ENCODE measurements at places on chromosomes 1 and 21. TPM values are rescaled to one million over a fixed set of nuclear protein-coding genes. Genes with fewer than 3 reads are reported as not detected.

DNA sequence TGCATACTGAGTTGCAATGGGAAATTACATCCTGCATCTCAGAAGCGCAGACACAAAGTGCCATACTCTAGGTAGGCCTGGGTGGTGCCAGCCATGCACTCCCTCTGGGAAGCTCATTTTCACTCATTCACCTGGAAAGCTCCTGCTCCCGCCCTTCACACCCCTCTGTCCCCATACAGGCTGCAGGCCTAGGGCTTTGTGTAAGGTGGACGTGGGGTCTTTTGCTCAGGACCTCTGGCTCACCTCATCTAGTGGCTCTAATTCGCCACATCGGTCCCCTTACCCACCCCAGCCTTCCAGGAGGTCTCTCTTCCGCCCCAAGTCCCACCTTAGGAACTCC is 751 bp downstream of the MRPS15 start:
- no peaks in the 10 kb centered on the region for H3K27me3 ChIP-seq
- peak; percentile 21 for DNase-seq
- H3K4me1 ChIP-seq: peaks cover 33% of the 10 kb centered on the region
- peak overlapping the region; percentile 93 for H3K27ac ChIP-seq
- peak overlapping the region; percentile 96 for H3K4me3 ChIP-seq
- H3K36me3 ChIP-seq: peaks cover 29% of the 10 kb centered on the region

GRCh38 chr21:46150491-46151121 is 4.8 kb downstream of the FTCD start:
- H3K4me1 ChIP-seq: no peaks in the 10 kb centered on the region
- no peaks in the 10 kb centered on the region for H3K27me3 ChIP-seq
- no peak for DNase-seq
- H3K36me3 ChIP-seq: no peaks in the 10 kb centered on the region
- H3K27ac ChIP-seq: no peak overlapping the region

The DYNLT4 gene
- 4.3 TPM for total RNA-seq

DNA sequence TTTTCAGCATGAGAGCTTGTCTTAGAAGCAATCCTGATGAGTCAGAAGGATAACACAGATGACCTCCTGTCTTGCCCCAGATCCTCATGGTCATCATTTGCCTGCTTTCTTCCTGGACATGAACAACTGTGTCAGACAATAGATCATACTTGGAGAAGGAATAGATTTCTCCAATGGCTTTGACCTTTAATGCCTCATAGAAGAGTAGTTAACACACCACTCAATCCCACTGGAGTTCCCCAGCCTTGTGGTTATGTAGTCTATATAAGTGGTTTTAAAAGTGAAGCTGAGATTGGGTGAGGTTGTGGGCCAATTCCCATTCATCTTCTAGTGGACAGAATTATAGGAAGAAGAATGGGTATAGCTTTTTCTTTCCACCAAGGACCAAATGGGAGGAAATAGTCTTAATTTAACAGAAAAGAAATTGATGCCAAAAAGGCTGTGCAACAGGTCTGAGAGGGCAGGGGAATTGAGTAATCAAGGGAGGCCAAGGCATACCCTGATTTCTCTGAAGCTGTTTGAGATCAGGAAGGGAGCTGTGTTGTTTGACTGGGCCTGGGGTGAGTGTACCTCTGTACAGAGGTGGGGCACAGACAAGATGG is 14.4 kb downstream of the PRCC start:
- no peak for DNase-seq
- peaks cover 18% of the 10 kb centered on the region for H3K36me3 ChIP-seq
- no peaks in the 10 kb centered on the region for H3K27me3 ChIP-seq
- no peaks in the 10 kb centered on the region for H3K4me1 ChIP-seq

The VSIG8 gene
- not detected for total RNA-seq

- DNase-seq: no peak
- no peaks in the 10 kb centered on the region for H3K36me3 ChIP-seq
- no peak overlapping the region for H3K4me3 ChIP-seq
- H3K27ac ChIP-seq: no peak overlapping the region
- H3K27me3 ChIP-seq: no peaks in the 10 kb centered on the region
- no peaks in the 10 kb centered on the region for H3K4me1 ChIP-seq
Measured at GRCh38 chr1:184555665-184556641, 169.1 kb downstream of the C1orf21 start.

DNA sequence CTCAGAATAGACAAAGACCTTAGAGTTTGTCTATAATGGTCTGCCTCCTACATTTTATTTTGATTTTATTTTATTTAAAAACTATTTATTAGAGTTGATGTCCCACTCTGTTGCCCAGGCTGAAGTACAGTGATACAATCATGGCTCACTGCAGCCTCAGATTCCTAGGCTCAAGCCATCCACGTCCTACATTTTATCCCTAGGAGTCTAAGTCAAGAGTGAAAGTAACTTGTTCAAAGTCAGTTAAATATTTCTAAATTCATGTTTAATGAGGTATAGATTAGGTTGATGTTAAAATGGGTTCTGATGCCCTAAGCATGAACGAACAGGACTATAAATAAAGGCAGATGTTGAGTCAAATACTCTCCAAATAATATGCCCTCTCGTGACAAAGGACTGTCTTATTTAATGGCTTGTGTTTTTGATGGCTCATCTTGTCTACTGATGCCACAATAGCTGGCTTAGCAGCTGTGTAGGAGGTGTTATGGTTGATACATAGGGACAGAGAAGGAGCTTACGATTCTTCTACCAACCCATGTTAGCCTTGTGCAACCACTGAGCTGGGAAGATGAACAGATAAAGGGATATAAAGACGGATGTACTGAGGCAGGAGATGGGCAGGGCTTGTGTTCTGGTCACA is 66.0 kb upstream of the CR1L start:
- H3K27me3 ChIP-seq: no peaks in the 10 kb centered on the region
- DNase-seq: no peak
- no peaks in the 10 kb centered on the region for H3K36me3 ChIP-seq
- no peak overlapping the region for H3K27ac ChIP-seq
- H3K4me3 ChIP-seq: no peak overlapping the region
- H3K4me1 ChIP-seq: no peaks in the 10 kb centered on the region

GRCh38 chr1:46456411-46456963 is 33.1 kb upstream of the DMBX1 start:
- H3K27ac ChIP-seq: no peak overlapping the region
- H3K27me3 ChIP-seq: peaks cover 41% of the 10 kb centered on the region
- H3K36me3 ChIP-seq: no peaks in the 10 kb centered on the region
- no peak overlapping the region for H3K4me3 ChIP-seq
- H3K4me1 ChIP-seq: no peaks in the 10 kb centered on the region

GRCh38 chr1:168057921-168058320 is 78.8 kb downstream of the GPR161 start:
- no peaks in the 10 kb centered on the region for H3K4me1 ChIP-seq
- H3K4me3 ChIP-seq: no peak overlapping the region
- DNase-seq: no peak
- H3K27me3 ChIP-seq: no peaks in the 10 kb centered on the region

DNA sequence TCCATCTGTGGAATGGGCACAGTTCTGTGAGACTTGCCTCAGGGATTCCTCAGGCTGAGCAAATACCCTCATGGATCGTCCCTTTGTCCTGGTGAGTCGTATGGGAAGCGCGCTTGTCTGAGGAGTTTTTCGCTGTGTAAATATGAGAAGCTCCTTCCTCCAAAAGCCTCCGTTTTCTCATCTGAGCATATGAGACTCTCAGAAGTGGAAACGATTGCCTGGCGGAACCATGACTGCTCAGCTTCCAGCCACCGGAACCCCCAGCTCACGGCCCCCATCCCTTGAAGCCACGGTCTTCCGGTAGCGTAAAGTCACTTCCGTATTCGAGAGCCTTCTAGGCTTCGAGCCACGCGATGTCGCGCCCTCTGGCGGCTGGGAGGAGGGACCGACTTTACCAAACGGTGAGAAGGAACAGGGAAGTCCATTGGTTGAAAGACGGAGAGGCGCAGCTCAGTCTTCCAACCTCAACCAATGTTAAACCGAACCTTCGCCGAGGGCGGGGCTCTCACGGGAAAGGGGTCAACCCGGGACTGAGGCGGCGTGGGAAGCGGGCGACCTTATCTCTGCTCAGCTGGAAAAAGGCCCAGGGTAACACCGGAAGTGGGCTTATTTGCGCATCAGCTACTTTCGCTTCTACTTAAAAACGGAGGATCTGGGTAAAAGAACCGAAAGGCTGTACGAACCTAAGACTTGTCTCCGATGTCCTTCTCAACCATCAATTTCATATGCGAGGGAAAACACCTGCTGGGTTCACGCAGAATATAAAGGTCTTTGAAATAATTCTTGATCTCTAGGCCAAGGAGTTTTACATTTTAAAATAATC is 46.3 kb downstream of the AZIN2 start:
- DNase-seq: peak; percentile 99
- H3K27ac ChIP-seq: peak overlapping the region; percentile 77
- peaks cover 28% of the 10 kb centered on the region for H3K4me1 ChIP-seq
- no peaks in the 10 kb centered on the region for H3K36me3 ChIP-seq

The CFHR2 gene
- not detected for total RNA-seq

GRCh38 chr1:207155028-207155427 is 51.0 kb downstream of the C4BPA start:
- H3K4me1 ChIP-seq: no peaks in the 10 kb centered on the region
- H3K27ac ChIP-seq: no peak overlapping the region
- DNase-seq: no peak
- H3K36me3 ChIP-seq: no peaks in the 10 kb centered on the region
- no peaks in the 10 kb centered on the region for H3K27me3 ChIP-seq

DNA sequence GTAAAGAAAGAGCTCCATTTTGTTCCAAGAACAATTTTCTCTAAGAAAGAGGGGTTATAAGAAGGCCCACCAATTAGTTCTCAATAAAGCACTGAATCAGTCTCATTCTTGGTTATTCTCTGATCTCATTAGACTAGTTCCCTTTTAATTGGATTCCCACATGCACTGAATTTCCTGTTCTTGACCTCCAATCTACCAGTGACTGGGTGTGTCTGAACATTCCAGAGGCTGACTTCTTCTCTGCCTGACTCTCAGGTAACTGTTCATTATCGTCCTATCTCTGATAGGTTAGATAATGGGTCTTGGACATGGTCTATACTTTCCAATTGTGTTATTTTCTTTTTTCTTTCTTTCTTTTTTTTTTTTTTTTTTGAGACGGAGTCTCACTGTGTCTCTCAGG is 22.7 kb downstream of the PTGS2 start:
- no peak overlapping the region for H3K27ac ChIP-seq
- no peaks in the 10 kb centered on the region for H3K4me1 ChIP-seq
- no peaks in the 10 kb centered on the region for H3K27me3 ChIP-seq
- H3K4me3 ChIP-seq: no peak overlapping the region

The HES3 gene
- not detected for total RNA-seq

- no peak overlapping the region for H3K4me3 ChIP-seq
- no peaks in the 10 kb centered on the region for H3K36me3 ChIP-seq
- no peaks in the 10 kb centered on the region for H3K27me3 ChIP-seq
Measured at GRCh38 chr1:162928141-162928540, 67.2 kb upstream of the CCDC190 start.

- H3K27me3 ChIP-seq: no peaks in the 10 kb centered on the region
- H3K36me3 ChIP-seq: no peaks in the 10 kb centered on the region
- H3K27ac ChIP-seq: no peak overlapping the region
- no peak overlapping the region for H3K4me3 ChIP-seq
- DNase-seq: no peak
Measured at GRCh38 chr21:45222001-45222400, 65.7 kb downstream of the POFUT2 start.

DNA sequence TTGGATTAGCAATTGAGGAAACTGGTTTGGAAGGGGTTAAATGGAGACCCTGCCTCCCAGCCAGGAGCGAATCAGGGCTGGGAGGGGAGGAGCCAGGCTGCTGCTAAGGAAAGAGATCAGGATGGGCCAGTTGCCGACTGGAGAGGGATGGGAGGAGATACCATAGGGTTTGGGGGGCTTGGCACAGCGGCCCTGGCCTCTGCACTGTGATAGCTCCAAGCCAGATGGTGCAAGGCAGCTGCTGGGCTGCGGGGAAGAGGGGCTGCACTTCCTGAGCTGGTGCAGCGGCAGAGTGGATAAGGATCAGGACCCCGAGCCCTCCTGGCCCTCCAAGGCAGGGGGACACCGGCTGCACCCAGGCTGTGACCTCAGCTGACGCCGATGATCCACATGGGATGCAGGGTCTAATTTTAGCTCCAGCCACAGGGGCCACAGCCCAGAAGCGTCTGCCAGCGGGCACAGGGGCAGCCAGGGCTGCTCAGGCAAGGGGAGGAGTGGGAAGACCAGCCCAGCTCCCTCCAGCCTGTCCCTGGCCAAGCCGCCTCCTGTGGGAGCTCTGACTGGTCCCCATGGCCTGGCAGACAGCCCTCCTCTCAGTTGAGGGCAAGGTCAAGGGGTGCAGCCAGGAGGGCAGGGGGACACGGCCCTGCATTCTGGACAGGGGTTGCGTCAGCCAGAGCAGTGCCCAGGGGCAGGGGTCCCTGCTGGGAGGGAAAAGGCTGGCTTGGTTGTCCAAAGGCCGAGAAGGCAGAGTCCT is at the start of gene EXTL1:
Gene EXTL1, plus strand, starts transcription at position 129 of the 757 bp plus-strand sequence. CDS start 872 bp downstream, outside the sequence.
- no peak within 1 kb of the TSS for H3K4me3 ChIP-seq
- no peaks in the 10 kb centered on the region for H3K36me3 ChIP-seq

DNA sequence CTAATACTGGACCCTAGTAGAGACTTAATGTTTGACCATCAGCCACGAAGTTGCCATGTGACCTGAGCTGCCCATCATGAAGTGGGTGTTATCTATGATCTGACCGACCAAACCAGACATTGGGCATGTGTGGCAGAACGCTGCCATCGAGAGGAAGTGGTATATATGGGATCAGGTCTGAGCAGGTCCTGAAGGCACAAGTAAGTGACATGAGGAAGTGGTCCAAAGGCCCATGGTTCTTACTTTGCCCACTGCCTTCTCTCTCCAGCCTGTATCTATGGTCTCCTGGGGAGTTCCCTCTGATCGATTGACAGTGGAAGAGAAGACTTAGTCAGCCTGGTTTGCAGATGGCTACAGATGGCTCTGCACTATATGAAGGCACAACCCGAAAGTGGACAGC is 7.9 kb downstream of the SPSB1 start:
- peak overlapping the region; percentile 94 for H3K27ac ChIP-seq
- no peak overlapping the region for H3K4me3 ChIP-seq
- no peaks in the 10 kb centered on the region for H3K27me3 ChIP-seq
- no peak for DNase-seq
- H3K36me3 ChIP-seq: no peaks in the 10 kb centered on the region
- H3K4me1 ChIP-seq: peaks cover 56% of the 10 kb centered on the region

The KRTAP12-2 gene
- total RNA-seq: not detected

The PERM1 gene
- 0.60 TPM for total RNA-seq

GRCh38 chr21:14533499-14534428 is 12.4 kb downstream of the SAMSN1 start:
- peaks cover 23% of the 10 kb centered on the region for H3K4me1 ChIP-seq
- no peaks in the 10 kb centered on the region for H3K27me3 ChIP-seq

GRCh38 chr1:115303364-115303763 is 34.7 kb downstream of the NGF start:
- DNase-seq: no peak
- peaks cover 21% of the 10 kb centered on the region for H3K36me3 ChIP-seq
- H3K27me3 ChIP-seq: no peaks in the 10 kb centered on the region
- no peak overlapping the region for H3K4me3 ChIP-seq
- H3K27ac ChIP-seq: no peak overlapping the region
